ENCODE measurements at places on chromosomes 11 and 22.

DNA sequence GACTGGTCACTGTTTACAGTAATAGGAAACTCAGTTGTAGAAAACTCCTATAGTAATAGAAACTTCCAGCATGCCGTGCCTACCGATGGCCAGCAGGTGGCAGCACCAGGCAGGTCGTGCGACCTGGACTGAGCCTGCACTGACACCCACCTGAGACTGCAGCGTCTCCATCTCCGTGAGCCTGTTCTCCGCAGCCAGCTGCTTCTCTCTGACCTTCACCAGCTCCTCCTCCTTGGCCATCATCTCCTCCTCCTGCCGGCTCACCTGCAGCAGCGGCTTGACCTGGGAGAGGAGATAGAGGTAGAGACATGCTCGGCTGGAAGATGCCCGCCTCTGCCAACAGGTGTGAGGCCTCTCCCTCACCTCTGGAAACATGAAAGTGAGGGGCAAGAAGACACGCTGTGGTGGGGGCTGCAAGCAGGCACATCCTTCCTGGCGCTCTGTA, 48.5 kb downstream of the APOL1 start:
- peak; percentile 80 for DNase-seq

DNA sequence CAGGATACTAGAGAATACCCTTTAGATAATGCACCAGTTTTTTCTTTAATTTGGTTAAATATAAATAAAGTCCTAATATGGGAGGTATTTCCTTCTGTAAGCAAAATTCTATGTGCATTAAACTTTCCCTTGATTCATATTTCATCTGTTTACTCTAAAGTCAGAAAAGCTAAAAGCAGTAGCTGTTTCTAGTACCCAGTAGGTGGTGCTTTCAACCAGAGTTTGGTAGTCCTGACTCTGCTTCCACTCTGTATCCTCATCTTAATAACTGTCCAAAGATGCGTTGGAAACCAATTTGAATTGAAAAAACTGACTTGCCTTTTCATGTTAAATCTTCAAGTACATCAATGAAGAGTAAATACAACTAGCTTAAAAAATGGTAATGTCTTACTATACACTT, 1065.2 kb downstream of the JRKL start:
- DNase-seq: no peak

- no peak for DNase-seq
Measured at GRCh38 chr11:119671051-119671450, 57.9 kb downstream of the NECTIN1 start.

DNA sequence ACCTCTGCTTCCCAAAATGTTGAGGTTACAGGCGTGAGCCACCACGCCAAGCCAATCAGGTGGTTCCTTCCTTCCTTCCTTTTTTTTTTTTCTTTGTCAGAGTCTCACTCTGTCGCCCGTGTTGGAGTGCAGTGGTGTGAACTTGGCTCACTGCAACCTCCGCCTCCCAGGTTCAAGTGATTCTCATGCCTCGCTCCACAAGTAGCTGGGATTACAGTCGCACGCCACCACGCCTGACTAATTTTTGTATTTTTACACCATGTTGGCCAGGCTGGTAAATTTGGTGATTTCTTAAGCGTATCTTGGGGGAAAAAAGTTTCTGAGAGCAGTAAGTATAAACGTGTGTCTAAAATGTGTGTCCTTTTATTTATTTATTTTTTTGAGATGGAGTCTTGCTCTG, 18.2 kb upstream of the SPINDOC start:
- DNase-seq: no peak

GRCh38 chr11:121670266-121670665, 217.5 kb upstream of the SORL1-AS1 start:
- no peak for DNase-seq

DNA sequence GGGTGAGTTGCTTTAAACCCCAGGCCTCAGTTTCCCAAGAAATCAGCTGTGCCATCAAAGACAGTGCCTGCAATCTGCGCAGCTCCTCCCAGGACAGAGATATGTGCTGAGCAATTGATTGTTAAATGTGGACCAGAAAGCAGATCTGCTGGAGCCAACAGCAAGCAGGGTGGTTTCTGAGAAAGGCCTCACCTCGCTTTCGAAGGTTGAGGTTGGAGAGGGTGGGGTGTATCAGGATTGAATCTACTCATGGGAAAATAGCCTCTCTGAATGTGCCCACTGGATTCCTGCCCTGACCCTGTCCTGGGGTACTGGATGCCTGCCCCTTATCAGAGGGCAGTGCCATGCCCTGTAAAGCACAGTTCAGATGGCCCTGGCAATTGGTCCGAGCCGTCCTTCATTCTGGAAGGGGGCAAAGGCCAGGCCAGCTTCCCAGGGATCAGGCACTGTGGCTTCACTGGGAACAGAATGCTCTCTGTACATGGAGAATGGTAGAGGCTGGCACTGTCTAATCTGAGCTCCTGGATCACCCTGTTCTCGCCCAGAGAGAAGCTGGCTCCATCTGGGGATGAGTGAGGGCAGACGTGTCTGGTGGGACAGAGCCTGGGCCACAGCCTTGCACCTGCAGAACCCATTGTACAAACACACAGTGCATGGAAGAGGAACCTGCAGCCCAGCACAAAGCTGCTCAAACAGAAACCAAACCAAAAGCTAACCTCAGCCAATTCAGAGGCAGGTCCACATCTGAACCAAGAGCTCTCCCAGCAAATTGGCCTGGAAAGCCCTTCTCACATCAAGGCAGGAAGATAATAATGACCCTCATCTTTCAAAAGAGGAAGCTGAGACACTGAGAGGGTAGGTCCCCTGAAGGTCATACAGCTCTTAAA, 15.2 kb downstream of the DHCR7 start:
- no peak for DNase-seq

GRCh38 chr22:44550711-44551491, 52.9 kb upstream of the RTL6 start:
- no peak for DNase-seq

GRCh38 chr11:37504060-37504611, 906.1 kb upstream of the RAG2 start:
- no peak for DNase-seq

DNA sequence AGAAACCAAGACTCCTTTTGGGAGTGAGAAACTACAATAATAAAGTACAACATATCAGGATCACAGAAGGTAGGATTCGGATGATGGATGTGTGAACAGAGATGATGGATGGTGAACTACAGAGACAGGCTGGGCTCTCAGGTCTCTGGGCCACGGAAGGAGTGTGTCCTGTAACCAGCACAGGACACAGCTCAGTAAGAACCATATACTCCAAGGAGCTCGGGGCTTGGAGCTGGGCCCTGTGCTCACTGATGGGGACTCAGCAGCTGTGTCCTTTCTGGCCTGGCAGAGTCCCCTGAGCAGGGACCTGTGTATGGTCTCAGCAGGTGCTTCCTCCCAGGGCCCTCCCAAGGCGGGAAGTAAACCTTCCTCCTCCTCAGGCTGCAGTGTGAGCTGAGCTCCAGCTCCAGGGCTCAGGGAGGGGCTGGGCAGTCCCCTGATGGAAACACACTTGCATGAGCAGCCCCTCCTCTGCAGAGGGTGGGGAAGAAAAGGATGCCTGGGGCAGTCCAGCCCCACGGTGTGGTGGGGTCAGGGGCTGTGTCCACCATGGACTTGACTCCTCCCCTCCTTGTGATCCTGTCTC, 39.8 kb upstream of the TOP3B start:
- DNase-seq: no peak

GRCh38 chr11:57815877-57816276, 54.3 kb downstream of the CTNND1 start:
- DNase-seq: no peak

DNA sequence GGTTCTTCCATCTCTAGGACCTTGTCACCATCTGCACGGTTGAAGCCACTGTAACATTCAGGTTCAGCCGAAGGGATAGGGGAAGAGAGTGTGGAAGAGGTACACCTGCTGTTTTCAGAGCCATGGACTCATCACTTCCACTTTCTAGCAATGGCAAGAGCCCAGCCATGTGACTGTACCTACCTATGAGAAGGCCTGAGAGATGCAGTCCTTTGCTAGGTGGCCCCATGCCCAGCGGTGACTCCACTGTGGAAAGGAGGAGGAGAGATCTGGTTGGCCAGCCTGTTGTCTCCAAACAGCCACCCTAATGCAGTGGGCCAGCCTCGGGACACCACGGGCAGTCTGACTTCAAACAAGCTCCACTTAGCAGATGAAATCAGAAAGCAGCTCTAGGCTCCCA, 16.0 kb downstream of the RASD2 start:
- no peak for DNase-seq

- no peak for DNase-seq
Measured at GRCh38 chr11:85800595-85801342, 10.2 kb downstream of the SYTL2 start.

- no peak for DNase-seq
Measured at GRCh38 chr11:72369743-72370142, 64.6 kb downstream of the CLPB start.

- DNase-seq: no peak
Measured at GRCh38 chr11:100861212-100861611, 174.1 kb downstream of the ARHGAP42 start.

GRCh38 chr11:31779374-31779791, 31.7 kb downstream of the PAX6 start:
- DNase-seq: no peak

DNA sequence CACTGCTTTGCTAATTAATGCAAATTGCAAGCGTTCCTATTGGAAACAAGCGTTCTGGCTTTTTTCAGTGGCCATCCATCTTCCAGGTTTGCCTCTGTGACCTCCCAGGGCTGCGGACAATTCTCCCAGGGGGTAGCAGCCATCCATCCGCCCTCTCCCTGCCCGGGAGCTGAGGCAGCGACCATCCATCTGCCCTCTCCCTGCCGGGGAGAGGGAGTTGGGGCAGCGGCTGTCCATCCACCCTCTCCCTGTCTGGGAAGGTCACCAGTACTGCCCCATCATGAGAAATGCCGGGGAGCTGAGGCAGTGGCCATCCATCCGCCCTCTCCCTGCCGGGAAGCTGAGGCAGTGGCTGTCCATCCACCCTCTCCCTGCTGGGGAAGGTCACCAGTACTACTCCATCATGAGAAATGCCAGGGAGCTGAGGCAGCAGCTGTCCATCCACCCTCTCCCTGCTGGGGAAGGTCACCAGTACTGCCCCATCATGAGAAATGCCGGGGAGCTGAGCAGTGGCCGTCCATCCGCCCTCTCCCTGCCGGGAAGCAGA, 394.7 kb downstream of the BRD1 start:
- DNase-seq: no peak

- no peak for DNase-seq
Measured at GRCh38 chr11:58796333-58796732, 48.2 kb downstream of the GLYATL2 start.

GRCh38 chr22:30262917-30263741, 3.5 kb downstream of the OSM start:
- DNase-seq: peak; percentile 64

DNA sequence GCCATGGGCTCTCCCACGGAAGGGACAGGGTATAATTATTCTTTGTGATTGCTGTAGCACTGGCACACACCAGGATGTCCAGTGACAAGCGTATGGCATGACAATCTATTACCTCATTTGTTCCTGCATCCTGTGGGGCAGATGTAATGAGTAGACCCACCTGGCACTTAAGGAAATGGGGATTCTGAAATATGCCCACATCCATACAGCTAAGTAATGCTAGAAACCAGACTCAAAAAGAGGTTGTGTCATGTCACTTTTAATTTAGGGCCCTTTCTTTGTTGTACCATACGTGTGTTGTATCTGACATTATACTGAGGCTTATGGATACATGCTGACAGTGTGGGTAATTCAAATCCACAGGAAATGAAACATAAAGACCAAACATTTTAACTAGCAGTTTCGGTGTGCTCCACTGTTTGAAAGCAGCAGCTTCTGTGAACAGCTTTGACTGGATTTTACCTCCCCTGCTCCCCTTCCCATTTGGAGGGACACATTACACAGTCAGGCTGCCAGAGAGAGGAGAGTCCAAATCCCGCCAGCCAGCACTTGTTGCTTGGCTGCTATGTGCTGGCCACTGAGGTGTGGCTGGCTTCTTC, 21.2 kb downstream of the GRAMD1B start:
- DNase-seq: no peak

GRCh38 chr11:65362320-65362931, 7.9 kb downstream of the TIGD3 start:
- no peak for DNase-seq

Data from CD8-positive, alpha-beta memory T cell (primary cell).